Activated gamma-delta T cell treated with Interleukin-2 at 50 U/mL for 16 hours (primary cell): ENCODE measurements at places on chromosomes 6 and 20.

DNA sequence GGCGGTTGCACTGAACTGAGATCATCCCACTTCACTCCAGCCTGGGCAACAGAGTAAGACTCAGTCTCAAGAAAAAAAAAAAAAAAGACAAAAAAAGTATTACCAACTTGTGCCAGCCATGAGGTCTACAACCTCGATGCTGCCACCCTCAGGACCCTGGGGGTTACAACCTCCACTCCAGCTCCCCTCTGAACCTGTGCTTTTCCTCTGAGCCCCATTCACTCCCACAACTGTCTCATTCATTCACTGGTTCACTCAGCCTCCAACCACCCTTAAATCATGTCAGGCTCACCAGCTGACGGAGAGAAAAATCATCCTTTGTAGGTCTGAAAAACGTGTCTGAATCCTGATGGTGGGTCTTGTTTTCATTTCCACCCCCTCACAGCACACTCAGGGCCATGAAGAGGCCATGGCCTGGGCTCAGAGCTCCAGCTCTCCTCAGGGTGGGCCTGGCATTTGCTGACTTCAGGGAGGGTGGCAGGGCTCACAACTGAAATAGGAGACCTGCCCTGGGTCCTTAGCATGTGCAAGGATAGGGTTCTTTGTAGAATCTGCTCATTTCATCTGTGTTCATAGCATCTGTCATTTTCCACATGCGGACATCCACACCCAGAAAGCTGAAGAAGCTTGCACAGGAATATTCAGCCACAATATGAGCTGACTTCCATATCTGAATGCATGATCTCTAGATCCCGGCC is 1.9 kb upstream of the ULBP1 start:
- DNase-seq = no peak

DNA sequence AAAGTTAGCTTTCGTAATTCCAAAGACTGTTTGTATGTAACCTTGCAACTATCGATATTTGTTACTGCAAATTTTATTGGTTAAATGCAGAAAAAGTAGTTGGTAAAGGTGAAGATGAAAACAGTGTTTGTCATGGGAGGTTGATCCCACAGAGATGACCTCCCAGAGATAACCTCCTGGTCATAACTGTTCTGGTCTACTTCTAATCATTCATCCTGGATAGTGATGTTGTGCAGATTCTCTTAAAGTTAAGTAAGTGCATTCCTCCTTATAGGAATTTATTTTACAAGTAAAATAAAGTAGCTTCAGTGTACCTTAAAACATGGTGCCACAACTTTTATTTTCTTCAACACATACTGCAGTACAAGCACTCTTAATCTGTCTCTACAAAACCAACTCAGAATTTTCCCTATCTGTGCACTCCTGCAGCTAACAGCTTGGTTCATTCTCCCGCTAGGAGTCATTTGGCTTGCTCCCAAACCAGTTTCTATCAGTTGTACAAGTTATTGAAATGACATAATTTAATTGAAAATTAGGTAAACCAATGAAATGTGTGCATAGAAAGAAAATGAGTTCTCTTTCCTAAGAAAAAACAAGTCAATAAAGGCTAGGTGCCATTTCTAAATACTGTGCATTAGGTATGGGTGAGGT is 19.2 kb downstream of the METTL24 start:
- no peak for DNase-seq

GRCh38 chr6:99356641-99357040 is 7.2 kb upstream of the FAXC start:
- no peak for DNase-seq

DNA sequence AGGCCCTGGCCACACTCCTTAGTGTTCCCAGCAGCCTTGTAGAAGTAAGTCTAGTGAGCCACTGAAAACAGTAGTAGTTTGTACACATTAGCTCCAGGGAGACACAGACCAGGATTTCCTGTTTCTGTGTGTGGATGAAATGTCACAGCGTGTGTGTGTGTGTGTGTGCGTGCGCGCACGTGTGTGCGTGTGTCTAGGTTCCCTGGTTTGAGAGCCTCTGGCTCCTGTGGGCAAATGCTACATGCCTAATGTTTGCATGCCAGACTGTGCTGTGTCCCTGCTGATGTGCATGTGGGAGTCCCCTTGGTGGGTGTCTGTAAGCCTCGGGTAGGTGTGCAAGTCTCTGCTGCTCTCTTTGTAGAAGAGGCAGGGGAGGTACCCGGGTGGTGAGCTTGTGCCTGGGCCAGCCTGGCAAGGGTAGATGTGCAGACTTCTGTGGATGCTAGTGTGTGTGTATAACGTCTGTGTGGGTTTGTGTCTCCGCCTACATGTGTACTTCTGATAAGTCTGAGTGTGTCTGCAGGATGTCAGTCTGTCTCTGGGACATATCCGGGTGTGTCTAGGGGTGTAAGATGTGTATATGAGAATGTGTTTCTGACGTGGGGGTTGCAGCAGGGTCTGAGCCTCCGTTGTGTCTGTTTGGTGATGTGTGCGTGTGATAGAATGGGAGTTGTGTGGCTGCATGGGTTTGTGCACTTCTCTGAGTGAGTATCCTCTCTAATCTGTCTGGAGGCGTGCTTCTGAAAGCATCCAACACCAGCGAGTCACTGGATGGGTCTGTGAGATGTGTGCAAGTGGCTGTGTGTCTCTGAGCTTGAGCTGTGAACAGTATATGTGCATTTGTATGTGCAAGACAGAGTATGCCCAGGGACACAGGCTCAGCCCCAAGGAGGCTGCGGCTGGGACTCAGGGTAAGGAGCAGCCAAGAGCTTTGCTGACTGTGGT is 19.0 kb upstream of the TLDC2 start:
- DNase-seq = no peak

GRCh38 chr6:105607636-105608621 is 205.0 kb upstream of the PREP start:
- no peak for DNase-seq

GRCh38 chr6:164695896-164696295 is 613.5 kb downstream of the C6orf118 start:
- DNase-seq = no peak

GRCh38 chr6:105991561-105992314 is 94.4 kb upstream of the PRDM1 start:
- peak; percentile 22 for DNase-seq

DNA sequence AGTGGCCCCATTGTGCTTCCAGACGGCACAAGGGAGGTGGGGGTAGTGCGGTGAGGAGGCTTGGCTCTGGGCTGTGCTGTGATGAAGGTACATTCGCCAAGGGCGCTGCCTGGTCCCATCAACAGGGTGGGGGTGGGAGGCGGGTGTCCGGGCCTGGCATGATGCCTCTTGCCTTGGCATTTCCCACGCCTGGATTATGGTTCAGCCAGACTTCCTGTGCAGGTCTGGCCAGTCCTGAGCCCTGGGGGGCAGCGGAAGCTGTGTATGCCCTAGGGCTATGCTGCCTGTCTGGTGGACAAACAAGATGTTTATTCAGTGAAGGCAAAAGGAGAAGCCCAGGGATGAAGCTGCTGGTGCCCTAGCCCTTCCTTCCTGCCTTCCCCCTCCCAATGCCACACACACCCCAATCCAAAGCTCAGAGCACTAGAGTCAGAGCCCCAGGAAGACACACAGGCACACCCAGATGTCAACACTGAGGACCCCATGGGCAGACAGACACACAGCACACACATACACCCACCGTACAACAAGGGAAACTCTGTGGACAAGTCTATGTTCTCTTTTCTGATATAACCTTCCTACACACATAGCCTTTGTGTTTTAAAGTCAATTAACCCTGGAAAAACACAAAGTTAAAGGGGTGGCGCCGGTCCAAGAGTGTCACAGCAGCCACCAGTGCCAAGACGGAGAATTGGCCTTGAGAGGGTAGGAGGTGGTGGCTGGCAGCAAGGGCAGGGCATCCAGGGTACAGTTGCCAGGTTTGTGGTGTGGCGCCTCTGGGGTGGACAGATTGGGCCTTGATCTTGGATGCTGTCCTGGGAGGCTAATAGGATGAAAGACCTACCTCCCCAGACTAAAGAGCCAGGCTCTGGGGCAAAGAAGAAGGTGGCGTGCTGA is 54.7 kb upstream of the SAYSD1 start:
- DNase-seq = no peak

GRCh38 chr6:32170294-32170693 is 5.6 kb downstream of the AGPAT1 start:
- DNase-seq = no peak

DNA sequence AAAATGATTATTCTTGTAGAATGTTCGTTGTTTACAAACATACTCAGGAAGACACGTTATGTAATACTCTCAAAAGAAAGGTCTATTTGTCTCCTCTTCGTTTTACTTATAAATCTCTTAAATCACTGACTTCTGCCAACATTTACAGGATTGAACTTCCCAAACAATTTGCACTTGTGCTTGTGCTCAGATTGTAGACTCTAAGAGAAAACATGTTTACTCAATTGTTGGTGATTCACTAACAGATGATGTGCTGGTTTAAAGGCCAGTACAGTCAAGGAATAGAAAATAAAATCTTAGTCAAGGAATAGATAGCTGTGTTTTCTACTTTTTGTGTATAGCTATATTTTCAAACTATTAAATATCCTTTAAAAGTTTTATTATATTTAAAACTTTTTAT is 172.8 kb downstream of the GJA1 start:
- DNase-seq = no peak

DNA sequence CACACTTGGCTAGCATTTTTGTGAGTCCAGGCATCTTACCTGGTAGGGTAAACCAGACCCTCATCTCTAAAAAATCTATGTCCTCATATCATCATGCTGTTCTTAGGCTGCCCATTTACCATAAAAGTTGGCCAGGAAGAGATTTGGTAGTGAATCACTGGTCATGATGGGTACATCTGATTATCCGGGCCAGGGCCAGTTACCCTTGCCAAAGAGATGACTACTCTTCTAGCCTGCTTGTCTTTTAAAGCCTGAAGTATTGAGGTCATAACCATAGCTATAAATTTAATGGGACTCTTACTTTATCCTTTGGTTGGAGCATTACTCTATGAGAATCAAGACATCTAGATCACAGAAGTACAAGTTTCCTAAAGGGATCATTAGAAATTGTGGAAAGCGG is 276.8 kb downstream of the TENT5A start:
- DNase-seq = no peak

DNA sequence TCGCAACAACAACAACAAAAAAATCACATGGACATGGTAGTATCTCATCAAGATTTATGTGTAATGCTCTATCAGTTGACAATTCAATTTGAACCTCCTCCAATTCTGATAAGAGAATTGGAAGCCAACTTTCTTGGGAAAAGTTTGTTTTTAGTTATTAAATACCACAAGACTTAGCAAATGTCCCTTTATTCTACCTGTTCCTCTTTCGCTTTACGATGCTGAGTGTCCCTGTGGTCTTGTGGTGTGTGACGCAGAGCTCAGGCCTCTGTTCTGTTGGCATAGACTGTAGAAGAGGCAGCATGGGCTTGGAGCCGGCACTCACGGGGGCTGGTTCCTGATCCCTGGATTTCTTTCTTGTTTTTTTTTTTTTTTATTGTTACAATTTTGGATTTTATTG is 76.7 kb downstream of the PSMB1 start:
- DNase-seq = no peak

DNA sequence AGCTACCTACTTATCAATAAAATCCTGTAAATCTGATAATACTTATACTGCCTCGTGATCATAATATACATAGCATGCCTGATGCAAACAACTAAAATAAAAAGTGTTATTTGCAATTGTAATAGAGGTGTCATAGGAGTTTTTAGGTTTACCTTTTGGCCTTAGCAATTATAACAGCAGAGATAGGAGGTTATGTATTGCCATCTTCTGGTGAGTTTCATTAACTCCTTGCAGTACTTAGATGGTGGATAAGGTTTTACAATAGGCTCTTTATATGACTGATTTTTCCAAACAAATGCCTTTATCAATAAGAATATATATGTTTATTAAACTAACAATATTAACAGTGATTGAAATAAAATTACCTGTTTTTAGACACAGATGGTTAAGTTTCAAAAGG is 27.8 kb upstream of the MYCT1 start:
- DNase-seq = no peak

DNA sequence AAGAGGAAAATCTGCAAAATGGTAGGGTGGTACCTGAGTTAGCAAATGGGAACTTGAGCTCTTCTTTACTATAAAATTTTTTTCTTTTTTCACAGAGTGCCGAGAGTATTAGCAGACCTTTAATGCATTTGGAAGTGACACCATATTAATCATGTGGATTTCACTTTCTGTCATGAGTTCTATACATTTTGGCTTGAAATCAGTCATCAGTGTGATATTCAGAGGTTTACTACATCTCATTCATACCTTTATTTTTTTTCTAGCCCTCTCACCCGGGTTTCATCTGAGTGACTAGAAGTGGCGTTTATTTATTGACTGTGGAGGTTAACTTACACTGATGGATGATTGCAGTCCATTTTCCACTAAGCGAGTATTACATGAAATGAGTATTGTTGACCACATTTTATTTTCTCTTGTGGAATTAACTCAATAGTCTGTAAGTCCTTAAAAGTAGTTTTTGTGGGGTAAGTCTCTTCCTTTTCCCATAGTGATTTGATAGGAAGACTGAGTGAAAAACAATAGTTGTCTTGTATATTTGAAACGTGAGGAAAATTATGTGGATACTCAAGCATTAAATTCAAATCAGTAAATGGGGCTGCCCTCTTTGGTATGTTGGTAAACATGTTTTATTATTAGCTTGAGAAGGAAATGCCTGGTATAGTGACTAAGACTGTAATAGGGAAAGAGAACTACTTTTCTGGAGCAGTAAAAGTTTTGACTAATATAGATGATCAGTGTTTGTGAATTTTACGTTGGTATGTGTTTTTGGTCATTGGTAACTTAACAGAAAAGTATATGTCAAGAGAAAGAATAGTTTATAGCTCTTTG is 55.5 kb downstream of the JARID2 start:
- no peak for DNase-seq

DNA sequence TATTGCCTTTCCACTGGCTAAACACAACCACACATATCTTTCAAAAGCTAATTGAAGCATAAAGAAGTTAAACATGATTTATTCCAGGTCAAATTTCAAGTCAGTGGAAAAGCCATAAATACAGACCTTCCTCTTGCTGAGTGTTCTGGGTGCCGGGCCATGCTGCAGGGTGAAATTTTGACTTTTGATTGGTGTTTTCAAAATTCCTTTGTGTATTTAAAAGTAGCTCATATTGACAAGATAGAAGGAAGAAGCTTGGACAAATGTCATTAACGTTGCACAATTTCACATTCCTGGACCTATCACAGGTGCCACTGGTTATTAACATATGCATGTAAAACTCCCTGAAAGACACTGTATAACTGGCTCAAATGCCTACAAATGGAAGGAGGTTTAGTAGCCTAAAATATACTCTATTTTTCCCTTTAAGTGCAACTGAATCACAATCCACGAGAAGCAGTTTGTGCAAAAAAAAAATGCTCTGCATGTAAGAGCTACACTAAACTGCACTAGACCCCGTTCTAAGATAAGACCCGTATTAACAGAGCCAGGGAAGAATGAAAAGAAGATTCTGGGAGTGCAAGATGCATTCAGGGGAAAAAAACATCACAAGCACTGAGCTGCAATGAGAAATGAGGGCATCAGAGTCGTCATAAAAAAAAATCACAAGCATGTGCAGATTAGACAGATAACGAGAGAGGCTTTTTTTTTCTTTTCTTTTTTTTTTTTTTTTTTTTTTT is 30.4 kb downstream of the ATXN1 start:
- no peak for DNase-seq

GRCh38 chr6:220721-221475 is 71.4 kb upstream of the DUSP22 start:
- no peak for DNase-seq
